ENCODE measurements at places on chromosomes 12 and 14. TPM values are rescaled to one million over a fixed set of nuclear protein-coding genes. Genes with fewer than 3 reads are reported as not detected.

The PMEL gene
- total RNA-seq = 3.6 TPM

DNA sequence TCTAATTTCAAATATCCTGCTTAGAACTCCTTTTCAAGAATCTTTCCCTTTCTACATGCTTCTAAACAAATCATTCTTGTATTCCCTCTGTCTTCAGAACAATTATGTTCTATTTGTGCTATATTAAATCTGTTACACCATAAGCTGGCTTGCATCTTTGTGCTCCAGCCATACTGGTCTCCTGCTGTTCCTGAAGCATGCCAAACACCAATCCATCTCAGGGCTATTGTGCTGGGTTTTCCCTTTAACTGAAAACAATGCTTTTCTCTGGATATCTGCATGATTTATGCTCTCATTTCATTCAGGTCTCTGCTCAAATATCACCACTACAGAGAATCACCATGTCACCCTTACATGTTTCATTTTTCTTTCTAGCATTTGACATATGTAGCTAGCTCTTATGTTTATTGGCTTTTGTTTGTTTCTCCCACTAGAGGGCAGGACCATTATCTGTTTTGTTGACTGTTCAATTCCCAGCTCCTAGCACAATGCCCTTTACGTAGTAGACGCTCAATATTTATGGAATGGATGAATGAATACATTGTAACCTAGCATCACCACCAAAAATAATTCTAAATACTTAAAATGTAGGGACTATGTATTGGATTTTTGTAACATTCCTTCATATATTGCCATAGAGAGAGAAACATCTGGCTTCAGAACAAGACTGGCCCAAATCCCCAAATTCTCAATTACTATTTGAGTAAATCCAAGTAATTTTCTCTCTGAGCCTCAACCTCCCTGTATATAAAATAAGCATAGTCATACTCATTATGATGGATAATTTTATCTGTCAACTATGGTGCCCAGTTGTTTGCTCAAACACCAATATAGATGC, 302.0 kb upstream of the SYT1 start:
- no peak overlapping the region for H3K27ac ChIP-seq
- no peak overlapping the region for H3K4me3 ChIP-seq
- H3K4me1 ChIP-seq = no peaks in the 10 kb centered on the region
- H3K36me3 ChIP-seq = no peaks in the 10 kb centered on the region

DNA sequence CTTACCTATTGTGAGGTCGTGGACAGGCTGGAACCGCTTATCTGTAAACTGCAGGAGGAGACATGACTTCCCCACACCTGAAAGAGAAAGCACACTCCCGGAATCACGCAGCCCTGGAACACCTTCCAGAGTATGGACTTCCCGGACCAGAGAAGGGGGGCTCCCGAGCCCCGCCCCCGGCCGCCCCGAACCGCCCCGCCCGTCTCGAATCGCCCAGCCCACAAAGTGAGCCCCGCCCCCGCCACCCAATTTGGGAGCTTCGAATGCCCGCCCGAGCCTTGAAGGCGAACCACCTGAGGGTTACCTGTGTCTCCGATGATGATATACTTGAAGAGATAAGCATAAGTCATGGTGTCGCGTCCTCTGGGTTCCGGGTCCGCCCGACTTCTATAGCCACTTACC, 235 bp downstream of the RAB2B start:
- no peak for DNase-seq
- H3K27me3 ChIP-seq = no peaks in the 10 kb centered on the region
- H3K27ac ChIP-seq = peak overlapping the region; percentile 92
- peak overlapping the region; percentile 82 for H3K4me3 ChIP-seq
- peaks cover 14% of the 10 kb centered on the region for H3K4me1 ChIP-seq
- H3K36me3 ChIP-seq = no peaks in the 10 kb centered on the region

GRCh38 chr12:58044966-58045365, 103.6 kb downstream of the ATP23 start:
- H3K36me3 ChIP-seq = no peaks in the 10 kb centered on the region
- no peaks in the 10 kb centered on the region for H3K4me1 ChIP-seq
- no peak overlapping the region for H3K4me3 ChIP-seq
- DNase-seq = no peak
- H3K27me3 ChIP-seq = no peaks in the 10 kb centered on the region

- H3K27ac ChIP-seq = peak overlapping the region; percentile 53
- H3K27me3 ChIP-seq = no peaks in the 10 kb centered on the region
- H3K4me1 ChIP-seq = peaks cover 11% of the 10 kb centered on the region
Observed at GRCh38 chr12:50188241-50188781, 21.1 kb upstream of the CERS5 start.

GRCh38 chr12:57152639-57153038, 5.2 kb upstream of the LRP1-AS start:
- peak; percentile 82 for DNase-seq
- peaks cover 39% of the 10 kb centered on the region for H3K4me1 ChIP-seq
- peak overlapping the region; percentile 86 for H3K27ac ChIP-seq
- H3K4me3 ChIP-seq = no peak overlapping the region

DNA sequence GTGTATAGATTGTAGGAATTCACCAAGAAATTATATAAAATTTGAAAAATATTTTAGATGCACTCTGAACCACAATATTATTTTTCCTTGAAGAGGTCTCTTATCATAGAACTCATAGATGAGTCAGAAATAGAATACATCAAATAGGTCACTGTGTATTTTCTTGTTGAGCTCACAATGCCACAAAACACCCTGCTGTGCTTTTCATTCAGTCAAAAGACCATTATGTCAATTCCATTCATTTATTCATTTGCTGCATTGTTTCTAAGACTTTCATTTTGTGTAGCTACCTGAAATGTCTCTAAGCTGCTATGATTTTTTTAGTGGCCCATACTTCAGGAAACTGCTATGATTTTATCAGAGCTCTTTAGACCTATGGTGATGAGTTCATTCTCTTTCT, 231.9 kb upstream of the AVPR1A start:
- DNase-seq = no peak
- no peaks in the 10 kb centered on the region for H3K27me3 ChIP-seq
- no peaks in the 10 kb centered on the region for H3K4me1 ChIP-seq
- H3K36me3 ChIP-seq = no peaks in the 10 kb centered on the region
- H3K4me3 ChIP-seq = no peak overlapping the region
- H3K27ac ChIP-seq = no peak overlapping the region
